ENCODE measurements at places on chromosomes 5 and 9. TPM values are rescaled to one million over a fixed set of nuclear protein-coding genes. Genes with fewer than 3 reads are reported as not detected.

HNRNPA0 gene
- 66.3 TPM for polyA plus RNA-seq

FOXD4 gene
- polyA plus RNA-seq = 0.28 TPM

OTP gene
- polyA plus RNA-seq = not detected

SPATA31E1 gene
- not detected for polyA plus RNA-seq

RORB gene
- 0.14 TPM for polyA plus RNA-seq

SLCO6A1 gene
- not detected for polyA plus RNA-seq

GARNL3 gene
- polyA plus RNA-seq = 38.9 TPM

SPATA31C1 gene
- polyA plus RNA-seq = not detected

SUSD1 gene
- 26.7 TPM for polyA plus RNA-seq

RNF208 gene
- 5.3 TPM for polyA plus RNA-seq

EPB41L4B gene
- polyA plus RNA-seq = 16.0 TPM

ACOT12 gene
- polyA plus RNA-seq = 0.29 TPM

GOLGA1 gene
- 19.2 TPM for polyA plus RNA-seq

LCN6 gene
- polyA plus RNA-seq = not detected

TMEM267 gene
- 14.6 TPM for polyA plus RNA-seq

ERAP2 gene
- polyA plus RNA-seq = 37.7 TPM

WHRN gene
- polyA plus RNA-seq = 12.7 TPM

PCDHA3 gene
- 0.45 TPM for polyA plus RNA-seq

SSNA1 gene
- polyA plus RNA-seq = 53.5 TPM

TMEM252 gene
- 2.2 TPM for polyA plus RNA-seq

MYORG gene
- polyA plus RNA-seq = 3.9 TPM

MOB3B gene
- polyA plus RNA-seq = 16.8 TPM

TAF1L gene
- polyA plus RNA-seq = 0.04 TPM

OSMR gene
- 17.6 TPM for polyA plus RNA-seq

CCL28 gene
- polyA plus RNA-seq = 1.0 TPM

TAF11L5 gene
- not detected for polyA plus RNA-seq

CHSY3 gene
- 5.0 TPM for polyA plus RNA-seq

SLC36A3 gene
- polyA plus RNA-seq = not detected

FRRS1L gene
- 7.2 TPM for polyA plus RNA-seq

SUSD3 gene
- polyA plus RNA-seq = 4.3 TPM

RALGDS gene
- 48.9 TPM for polyA plus RNA-seq

ADAMTS19 gene
- 0.29 TPM for polyA plus RNA-seq

MCCC2 gene
- 48.1 TPM for polyA plus RNA-seq

CDK7 gene
- 32.7 TPM for polyA plus RNA-seq

SH2D3C gene
- polyA plus RNA-seq = 30.9 TPM
